ENCODE measurements at places on chromosomes 3 and 15. TPM values are rescaled to one million over a fixed set of nuclear protein-coding genes. Genes with fewer than 3 reads are reported as not detected.

The NDUFB5 gene
- total RNA-seq: 134 TPM

GRCh38 chr3:150107429-150108175 lies 136.9 kb upstream of the PFN2 start:
- H3K27me3 ChIP-seq: no peaks in the 10 kb centered on the region
- peak overlapping the region; percentile 88 for H3K27ac ChIP-seq
- peak overlapping the region; percentile 12 for H3K4me3 ChIP-seq
- peak; percentile 66 for DNase-seq

- no peaks in the 10 kb centered on the region for H3K36me3 ChIP-seq
- no peak overlapping the region for H3K4me3 ChIP-seq
Measured at GRCh38 chr15:96582473-96582872, 252.0 kb downstream of the NR2F2 start.

DNA sequence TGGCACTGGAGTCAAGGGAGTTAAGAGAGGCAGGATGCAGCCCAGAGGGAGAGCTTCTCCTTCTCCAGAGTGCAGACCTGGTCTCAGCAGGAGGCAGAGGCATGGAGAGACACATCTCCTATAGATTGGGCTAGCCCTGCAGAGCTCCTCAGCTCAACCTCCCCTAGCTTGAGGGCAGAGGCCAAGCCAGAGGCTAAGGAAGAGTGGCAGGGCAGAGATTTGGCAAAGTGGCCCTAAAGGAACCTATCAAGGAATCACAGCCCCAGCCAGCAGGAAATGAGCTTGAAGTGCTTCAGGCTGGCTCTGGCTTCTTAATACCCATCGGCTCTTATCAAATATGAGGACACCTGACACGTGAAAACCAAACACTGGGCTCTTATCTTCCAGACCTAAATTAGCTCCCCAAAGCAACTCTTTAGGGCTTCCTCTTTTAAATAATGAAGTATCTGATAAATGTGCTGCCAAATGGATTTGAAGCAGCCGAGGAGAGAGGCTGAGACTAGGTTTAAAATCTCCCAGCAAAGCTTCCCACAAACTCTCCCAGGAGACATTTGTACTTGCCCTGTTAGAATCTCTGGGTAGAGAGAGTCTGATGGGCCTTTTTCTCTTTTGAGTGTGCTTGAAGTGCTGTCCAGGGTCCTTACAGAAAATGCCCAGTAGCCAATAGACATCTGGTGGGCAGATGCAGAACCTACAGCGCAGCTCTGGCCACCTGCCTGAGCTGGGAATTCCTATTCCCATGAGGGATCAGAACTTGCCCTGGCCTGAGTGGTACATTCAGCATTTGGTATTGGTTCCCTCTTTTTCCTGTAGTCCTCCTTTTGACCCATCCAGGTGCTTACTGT lies 271.4 kb downstream of the CLSTN2 start:
- H3K27ac ChIP-seq: no peak overlapping the region
- no peak overlapping the region for H3K4me3 ChIP-seq
- no peaks in the 10 kb centered on the region for H3K36me3 ChIP-seq

The CLDN16 gene
- total RNA-seq: not detected

- peaks cover 6% of the 10 kb centered on the region for H3K4me1 ChIP-seq
- DNase-seq: peak; percentile 16
- no peaks in the 10 kb centered on the region for H3K27me3 ChIP-seq
- no peak overlapping the region for H3K27ac ChIP-seq
Measured at GRCh38 chr15:28889346-28889745, 3.6 kb downstream of the APBA2 start.

DNA sequence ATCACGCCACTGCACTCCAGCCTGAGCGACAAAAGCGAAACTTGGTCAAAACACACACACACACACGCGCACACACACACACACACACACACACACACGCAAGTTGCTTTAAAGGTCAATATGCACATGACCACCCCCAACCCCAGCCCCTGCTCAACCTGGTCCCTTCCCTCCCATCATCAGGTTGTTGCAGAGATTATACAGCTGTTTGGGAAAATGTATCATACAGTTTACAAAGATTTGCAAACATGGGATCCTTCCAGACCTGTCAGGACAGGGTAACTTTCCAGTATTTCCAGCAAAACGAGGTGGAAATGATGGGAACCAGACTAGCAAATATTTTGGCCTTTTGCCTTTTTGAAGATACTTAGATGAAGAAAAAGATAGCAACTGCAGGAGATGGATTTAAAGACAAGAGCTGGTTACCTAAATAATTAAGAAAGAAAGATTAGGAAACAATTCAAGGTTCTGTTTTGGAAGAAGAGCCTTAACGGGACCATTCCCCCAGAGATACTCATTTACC lies 80.2 kb downstream of the TNIK start:
- DNase-seq: no peak
- no peak overlapping the region for H3K4me3 ChIP-seq
- H3K27ac ChIP-seq: no peak overlapping the region
- no peaks in the 10 kb centered on the region for H3K36me3 ChIP-seq

DNA sequence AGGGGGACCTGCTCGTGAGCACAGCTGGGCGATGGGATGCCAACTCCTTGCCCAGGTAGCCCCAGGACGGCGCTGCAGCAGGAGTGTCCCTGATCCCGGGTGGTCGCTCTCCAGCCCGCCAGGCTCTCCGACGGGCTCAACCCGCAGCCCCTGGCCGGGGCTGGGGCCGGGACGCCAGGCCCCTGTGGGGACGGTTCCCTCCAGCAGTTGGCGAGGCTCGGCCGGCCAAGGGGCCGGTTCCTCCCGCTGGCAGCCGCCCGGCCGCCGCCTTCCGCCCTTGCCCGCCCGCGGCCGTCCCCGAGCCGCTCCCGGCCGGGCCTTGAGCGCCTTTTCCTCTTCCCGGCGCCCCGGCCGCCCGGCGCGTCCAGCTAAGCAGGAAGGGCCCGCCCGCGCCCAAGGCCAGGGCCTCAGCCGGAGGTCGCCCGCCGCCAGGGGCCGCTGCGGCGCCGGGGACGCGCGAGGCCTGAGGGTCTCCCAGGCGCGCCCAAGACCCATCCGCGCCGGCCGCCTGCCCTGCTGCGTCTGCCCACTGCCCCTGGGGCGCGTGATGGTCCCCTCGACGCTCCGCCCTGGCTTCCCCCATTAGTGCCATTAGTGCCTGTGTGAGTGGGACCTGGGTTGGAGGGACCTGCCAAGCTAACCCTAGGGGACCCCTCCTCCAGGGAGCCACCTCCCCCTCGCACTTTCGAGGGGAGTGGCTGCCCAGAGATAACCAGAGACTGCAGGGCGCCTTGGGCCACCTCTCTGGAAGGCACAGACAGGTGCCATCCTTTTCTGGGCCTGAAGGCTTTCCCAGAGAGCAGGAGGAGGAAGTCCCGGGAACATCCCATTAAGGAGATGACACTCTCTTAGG lies 106.4 kb downstream of the FBLN2 start:
- H3K4me1 ChIP-seq: no peaks in the 10 kb centered on the region
- H3K27ac ChIP-seq: no peak overlapping the region
- no peaks in the 10 kb centered on the region for H3K36me3 ChIP-seq

The IMPG2 gene
- total RNA-seq: 0.20 TPM

The DPH3 gene
- 24.1 TPM for total RNA-seq

GRCh38 chr15:99440551-99441443 lies 125.0 kb upstream of the MEF2A start:
- peaks cover 6% of the 10 kb centered on the region for H3K27me3 ChIP-seq
- no peak overlapping the region for H3K4me3 ChIP-seq
- no peak for DNase-seq
- H3K4me1 ChIP-seq: peaks cover 41% of the 10 kb centered on the region
- H3K27ac ChIP-seq: no peak overlapping the region
- no peaks in the 10 kb centered on the region for H3K36me3 ChIP-seq

GRCh38 chr3:45204136-45204535 lies 22.0 kb downstream of the TMEM158 start:
- no peak overlapping the region for H3K27ac ChIP-seq
- H3K4me3 ChIP-seq: no peak overlapping the region
- H3K36me3 ChIP-seq: no peaks in the 10 kb centered on the region
- peaks cover 8% of the 10 kb centered on the region for H3K4me1 ChIP-seq

DNA sequence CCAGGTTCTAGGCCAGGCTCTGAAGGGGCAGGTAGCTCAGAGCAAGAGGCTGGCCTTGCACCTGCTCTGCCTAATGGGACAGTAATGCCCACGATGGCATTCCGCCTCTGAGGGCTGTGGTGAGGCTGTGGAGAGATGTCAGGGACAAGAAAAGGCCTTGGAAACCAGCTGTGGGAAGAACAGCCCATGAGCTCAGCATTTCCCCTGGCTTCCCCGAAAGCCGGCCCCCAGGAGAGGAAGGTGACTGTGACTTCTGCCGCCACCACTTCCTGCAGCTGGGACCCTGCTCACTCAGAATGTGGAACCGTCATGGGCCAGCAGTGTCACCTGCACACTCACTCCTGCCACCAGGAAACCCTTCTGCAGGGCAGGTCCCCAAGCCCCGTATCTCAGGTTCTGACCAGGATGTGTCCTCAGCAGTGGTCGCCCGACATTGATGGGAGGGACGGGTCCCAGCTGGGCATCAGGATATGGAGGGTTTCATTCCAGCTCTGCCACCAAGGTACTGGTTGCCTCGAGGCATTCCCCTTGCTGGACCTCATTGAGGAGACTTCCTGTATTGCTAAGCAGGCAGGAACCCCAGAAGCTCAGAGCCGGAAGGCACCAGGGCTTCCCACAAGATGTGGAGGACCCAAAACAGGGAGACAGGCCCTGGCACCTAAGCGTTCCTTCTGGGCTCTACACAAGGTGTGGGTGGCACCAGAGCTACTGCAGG lies 30.7 kb downstream of the SEMA7A start:
- H3K4me3 ChIP-seq: no peak overlapping the region
- peaks cover 33% of the 10 kb centered on the region for H3K4me1 ChIP-seq
- DNase-seq: no peak
- H3K27me3 ChIP-seq: no peaks in the 10 kb centered on the region

The RHOV gene
- 0.61 TPM for total RNA-seq

DNA sequence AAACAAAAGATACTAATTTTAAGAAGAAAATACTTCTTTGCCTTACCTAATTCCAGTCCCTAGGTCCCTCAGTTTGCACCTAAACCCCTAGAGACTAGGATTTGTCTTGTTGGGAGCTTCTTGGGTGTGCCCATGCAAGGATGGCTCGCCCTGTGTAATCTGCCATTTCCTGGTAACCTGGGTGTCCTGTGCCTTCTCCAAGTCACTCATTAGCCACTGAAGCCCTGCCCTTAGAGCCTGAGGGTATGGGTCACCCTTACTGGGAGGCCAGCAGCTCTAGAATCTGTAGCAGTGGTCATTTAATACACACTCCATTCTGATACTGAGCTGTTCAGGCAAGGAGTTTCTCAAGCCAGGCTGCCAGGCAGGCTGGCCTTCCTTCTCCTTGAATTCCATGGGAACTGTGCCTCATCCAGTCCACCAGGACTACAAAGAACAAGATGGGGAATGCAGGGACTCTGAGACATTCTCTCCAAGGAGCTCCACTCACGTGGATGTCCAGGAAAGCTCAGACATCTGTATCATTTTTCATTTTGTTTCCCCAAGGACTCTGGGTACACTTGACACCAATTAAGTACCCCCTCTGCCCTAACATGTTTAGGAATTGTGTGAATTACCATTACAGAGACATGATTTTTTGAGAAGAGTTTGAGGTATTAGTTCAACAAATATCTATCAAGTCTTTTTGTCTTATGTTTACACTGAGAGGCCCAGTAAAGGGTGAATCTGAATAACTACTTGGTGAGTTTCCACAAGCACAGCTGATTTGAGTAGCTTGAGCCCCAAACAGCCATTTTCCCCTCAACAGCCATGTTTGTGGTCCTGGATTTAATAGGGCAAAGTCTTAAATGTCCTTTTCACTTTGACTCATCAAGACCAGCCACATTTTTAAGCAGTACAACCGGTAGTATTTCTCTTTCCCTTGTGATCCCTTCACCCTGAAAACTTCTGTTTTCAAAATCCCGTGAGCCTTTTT lies 52.6 kb downstream of the ARNT2 start:
- no peak overlapping the region for H3K4me3 ChIP-seq
- no peak for DNase-seq
- no peaks in the 10 kb centered on the region for H3K27me3 ChIP-seq

DNA sequence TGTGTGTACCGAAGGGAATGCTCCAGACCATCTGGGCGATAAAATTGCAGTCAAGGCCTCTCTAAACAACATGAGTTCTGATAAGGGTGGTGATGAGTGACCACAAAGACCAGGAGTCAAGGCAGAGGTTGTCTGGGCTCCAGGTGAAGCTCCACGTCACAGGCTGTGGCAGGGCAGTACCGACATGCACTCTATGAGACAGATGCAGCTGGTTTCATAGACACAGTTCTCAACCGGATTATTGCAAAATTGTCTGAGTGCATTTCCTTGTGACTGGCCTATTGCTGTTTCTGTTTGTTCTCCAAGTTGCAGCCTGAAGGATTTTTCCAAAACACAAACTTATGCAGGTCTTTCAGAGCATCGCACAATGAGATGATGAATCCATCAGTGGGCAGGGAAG lies 157.5 kb upstream of the HES1 start:
- H3K4me1 ChIP-seq: peaks cover 27% of the 10 kb centered on the region
- H3K27ac ChIP-seq: no peak overlapping the region
- no peak overlapping the region for H3K4me3 ChIP-seq
- H3K27me3 ChIP-seq: no peaks in the 10 kb centered on the region

The TM4SF1 gene
- 5.4 TPM for total RNA-seq

Measured in SJCRH30 (cell line).